ENCODE measurements at places on chromosomes 6 and 20.

GRCh38 chr6:86706449-86706848 is 230.9 kb upstream of the HTR1E start:
- no peak for DNase-seq

DNA sequence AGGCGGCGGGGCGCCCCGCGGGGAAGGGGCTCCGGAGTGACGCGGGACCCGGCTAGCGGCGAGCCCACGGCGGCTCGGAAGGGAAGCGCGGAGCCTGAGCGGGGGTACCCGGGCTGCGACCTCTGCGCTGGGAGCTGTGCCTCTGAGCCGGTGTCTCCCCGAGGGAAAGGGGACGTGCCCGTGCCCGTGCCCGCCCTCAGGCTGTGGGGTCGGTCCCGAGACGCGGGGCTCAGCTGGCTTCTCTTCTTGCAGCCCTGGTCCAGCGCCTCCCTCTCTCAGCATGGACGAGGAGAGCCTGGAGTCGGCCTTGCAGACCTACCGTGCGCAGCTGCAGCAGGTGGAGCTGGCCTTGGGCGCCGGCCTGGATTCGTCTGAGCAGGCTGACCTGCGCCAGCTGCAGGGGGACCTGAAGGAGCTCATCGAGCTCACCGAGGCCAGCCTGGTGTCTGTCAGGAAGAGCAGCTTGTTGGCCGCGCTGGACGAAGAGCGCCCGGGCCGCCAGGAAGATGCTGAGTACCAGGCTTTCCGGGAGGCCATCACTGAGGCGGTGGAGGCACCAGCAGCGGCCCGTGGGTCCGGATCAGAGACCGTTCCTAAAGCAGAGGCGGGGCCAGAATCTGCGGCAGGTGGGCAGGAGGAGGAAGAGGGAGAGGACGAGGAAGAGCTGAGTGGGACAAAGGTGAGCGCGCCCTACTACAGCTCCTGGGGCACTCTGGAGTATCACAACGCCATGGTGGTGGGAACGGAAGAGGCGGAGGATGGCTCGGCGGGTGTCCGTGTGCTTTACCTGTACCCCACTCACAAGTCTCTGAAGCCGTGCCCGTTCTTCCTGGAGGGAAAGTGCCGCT is 686 bp downstream of the ZGPAT start:
- no peak for DNase-seq

DNA sequence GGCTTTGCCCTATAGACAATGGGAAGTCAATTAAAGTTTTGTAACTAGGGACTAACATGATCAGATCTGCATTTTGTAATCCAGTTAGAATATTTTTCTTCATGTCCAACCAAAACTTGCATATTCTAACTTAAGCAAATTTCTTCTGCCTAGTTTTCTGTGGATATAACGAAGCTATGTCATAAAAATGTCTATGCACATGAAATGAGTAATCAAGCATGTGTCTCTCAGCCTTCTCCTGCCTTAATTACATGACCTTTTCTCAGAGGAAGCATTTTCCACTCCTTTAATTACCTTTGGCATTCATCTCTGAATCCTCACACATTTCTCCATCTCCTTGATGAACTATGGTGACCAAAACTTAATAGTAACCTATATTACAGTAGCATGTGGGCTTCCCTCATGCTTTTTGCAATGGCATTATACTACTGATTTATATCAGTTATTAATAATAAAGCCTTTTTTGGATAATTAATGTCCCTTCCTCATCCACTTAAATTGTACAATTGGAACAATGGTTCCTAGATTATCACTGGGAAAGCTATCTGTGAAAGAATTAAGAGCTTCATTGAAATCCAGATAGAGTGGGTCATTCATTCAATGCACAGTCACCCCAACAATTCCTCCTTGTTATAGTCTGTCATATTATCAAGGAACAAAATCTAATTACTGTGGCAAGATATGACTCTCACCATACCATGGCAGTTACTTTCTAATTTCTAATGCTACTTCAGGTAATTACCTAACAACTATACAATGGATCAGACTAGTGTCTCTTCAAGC is 19.1 kb upstream of the FBXO9 start:
- DNase-seq = no peak

DNA sequence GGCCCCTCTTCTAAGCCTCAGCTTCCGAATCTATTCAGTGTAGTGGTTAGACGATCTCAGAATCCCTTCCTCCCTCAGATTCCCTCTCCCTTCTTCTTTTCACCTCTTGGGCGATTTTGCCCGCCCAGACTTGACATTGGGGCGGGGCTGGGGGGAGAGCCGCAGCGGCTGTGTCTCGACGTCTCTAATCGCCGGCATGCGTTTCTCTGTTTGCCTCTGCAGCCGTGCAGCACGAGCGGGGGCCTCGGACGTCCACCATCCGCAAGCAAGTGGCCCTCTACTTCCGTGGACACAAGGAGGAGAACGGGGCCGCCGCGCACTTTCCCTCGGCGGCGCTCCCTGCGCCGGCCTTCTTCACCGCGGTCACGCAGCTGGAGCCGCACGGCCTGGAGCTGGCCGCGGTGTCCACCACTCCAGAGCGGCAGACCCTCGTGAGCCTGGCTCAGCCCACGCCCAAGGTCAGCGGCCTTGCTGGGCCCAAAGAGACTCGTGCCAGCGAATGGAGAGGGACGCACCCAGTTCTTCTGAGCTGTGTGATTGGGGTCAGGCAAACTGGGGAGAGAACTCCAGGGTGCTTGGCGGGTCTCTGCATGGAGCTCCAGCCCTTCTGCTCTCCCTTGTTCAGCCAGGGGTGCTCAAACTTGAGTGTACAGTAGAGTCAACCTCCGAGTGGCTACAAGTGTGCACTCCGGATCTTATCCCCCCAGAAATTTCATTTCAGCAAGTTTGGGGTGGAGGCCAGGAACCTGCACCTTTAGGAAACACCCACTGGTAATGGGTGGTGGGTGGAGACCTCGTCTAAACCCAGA is 10.7 kb downstream of the NR2E1 start:
- DNase-seq = no peak

- DNase-seq = no peak
These were observed 255.5 kb upstream of the PLN start for GRCh38 chr6:118292558-118292957.

- DNase-seq = no peak
These were observed 44.1 kb downstream of the RALY start for GRCh38 chr20:34037767-34038166.

DNA sequence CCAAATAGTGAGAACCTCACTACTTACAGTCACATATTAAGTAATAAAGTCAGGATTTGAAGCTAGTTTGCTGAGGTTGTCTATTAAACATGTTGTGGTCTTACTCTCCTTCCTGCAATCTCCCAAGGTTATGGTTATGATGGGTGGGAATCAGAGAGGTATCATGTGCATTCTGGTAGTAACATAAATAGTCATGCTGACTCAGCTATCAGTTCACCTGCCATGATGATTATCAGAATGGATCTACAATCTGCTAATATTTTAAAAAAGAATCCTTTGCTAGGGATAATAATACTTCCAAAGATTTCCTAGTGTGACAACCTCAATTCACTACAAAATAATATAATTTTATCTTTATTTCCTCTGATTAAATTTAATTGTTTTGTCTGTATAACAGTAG is 671.9 kb downstream of the KHDRBS2 start:
- DNase-seq = no peak

- DNase-seq = no peak
These were observed 260.5 kb upstream of the EPHA7 start for GRCh38 chr6:93679836-93680235.

DNA sequence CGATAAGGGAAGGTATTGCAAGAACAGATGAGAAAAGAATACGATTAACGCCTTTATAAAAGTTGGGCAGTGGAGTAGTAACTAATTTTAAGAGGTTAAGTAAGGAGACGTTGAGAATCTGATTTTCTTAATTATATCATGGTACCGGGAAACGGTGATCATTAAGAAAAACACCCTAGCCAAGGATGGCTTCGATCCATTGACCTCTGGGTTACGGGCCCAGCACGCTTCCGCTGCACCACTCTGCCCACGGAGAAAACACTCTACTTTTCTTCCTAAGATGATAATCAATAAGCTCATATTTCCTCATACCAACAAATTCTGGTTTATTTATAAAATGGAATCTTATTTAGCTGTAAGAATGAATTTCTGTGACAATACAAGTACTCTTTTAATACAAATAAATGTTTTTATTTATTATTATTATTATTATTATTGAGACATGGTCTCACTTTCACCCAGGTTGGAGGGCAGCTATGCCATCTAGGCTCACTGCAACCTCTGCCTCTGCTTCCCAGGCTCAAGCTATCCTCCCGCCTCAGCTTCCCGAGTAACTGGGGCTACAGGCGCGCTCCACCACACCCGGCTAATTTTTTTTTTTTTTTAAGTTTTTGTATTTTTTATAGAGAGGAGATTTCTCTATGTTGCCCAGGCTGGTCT is 8.3 kb downstream of the POM121L2 start:
- no peak for DNase-seq

- DNase-seq = peak; percentile 43
These were observed at the start of gene MAP1LC3A for GRCh38 chr20:34558320-34559218. MAP1LC3A (plus strand) TSS chr20:34558718; CDS start chr20:34558869, 151 bp downstream.

DNA sequence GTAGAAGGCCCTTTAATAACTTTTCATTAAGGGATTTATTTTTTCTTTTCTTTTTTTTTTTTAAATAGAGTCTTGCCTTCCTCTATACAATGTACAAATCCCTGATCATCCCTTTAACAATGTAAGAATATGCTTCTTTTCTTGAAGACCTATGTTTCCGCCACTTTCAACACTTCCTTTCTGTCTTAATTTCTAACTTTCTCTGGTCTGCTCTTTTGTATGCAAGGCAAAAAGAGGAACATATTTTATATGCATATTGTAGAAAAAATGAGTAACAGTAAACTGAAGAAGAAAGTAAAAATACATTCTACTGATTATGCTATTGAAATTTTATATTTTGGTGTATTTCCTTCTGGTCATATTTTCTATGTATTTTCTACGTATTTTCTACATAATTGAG is 484.7 kb downstream of the TFAP2B start:
- no peak for DNase-seq

DNA sequence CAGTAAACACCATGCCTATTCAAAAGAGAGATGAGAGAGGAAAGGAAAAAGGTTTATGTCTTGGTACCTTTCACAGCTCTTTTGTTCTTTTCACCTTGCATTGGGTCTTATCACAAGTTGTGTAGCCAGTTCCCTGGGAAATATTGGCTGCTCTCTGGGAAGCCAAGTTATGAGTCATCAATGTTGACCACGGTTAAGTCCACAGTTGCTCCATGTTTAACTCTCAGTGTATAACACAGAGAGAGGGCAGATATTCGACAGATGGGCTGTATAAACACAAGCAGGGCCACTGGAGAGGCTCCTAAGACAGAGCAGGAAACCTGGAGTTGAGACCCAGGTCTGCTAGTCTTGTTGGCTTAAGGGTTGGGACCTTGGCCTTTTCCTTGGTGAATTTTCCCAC is 718.6 kb downstream of the QKI start:
- DNase-seq = no peak

- DNase-seq = no peak
These were observed 626.1 kb downstream of the COL12A1 start for GRCh38 chr6:74579794-74580193.

DNA sequence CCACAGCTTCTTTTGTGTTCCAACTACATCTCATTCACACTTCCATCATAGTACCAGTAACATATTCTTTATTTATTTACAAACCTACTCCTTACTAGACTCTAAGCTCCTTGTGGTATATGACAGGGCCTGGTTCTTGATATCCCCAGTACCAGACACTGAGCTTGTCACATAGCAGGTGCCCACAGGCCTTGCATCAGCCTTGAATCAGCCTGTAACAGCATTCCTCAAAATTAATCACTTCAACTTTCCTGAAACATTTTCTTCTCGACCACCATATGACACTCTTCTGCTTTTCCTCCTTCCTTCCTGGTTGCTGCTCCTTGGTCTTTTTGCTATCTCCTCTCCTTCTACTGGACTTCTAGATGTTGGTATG is 24.7 kb upstream of the SRPK1 start:
- DNase-seq = no peak

DNA sequence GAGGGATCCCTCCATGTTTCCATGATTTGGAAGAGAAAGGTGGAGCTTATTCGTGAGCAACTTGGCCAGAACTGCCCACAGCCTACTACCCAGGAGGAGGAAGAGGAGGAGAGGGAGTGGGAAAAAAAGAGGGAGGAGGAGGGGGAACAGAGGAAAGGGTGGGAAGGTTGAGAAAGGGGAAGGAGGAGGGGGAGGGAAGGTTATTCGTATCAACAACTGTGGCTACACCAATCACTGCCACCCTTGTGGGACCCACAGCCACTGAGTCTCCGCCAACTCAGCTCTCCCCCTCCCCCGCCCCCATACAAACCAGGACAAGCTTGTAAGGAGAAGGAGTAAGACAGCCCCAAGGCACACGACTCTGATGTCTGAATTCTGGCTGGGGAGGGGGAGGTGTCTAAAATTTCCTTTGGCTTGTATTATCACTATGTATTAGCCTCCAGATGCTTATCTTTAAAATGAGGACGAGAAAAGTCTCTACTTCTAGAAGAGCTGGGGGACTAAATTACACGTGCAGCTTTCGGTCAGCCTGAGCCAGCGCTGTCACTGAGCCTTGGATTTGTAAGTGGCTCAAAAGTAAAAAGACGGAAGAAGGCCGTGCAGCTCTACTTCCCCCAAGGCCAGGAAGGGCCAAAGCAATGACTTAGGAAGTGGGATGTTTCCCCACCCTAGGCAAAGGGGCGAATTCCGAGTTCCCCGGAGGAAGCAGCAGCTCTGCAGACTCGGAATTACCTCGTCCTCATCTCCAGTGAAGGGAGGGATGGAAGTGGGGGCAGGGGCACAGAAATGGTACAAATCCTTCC is 1.0 kb downstream of the FKBP1A start:
- no peak for DNase-seq

- peak; percentile 84 for DNase-seq
These were observed 142.9 kb downstream of the HIVEP2 start for GRCh38 chr6:142802124-142802523.

DNA sequence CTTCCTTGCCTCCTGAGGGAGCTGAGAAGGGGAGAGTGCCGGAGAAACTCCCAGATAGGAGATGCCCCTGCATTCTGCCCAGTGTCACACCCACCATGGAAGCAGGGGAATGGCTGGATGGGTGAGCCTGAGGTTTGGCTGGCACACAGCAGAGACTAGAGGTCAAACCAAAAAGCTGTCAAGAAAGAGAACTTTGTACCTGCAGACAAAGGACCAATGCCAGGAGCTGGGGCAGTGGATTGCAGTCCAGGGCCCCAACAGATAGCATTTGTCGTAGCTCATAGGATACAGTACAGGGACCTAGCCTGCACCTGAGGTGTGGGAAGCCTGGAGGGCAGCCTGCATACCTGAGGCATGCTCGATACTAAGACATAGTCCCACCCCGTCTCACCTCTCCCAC is 106.1 kb upstream of the GLP1R start:
- DNase-seq = no peak

DNA sequence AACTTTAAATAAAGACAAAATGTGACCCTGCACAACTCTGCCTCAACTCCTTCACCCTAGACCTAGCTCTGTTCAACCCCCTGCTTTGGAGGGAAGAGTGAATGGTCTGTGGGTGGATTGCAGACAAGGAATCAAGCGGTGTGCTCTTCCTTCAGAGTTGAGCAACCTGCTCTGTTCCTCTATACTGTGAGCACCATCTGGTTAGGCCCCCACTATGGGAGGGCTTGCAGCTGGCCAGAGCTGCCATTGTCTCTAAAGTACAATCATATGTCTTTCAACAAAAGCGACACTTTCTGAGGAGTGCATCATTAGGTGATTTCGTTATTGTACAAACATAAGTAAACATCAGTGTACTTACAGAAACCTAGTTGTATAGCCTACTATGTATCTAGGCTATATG is 406.1 kb upstream of the MARCKS start:
- no peak for DNase-seq

- no peak for DNase-seq
These were observed 50.8 kb upstream of the AIG1 start for GRCh38 chr6:143009851-143010250.

Measured in HFF-Myc (cell line).